Prostate gland (tissue), 2 donors: ENCODE measurements at places on chromosomes 5 and 9.

GRCh38 chr5:78624011-78624541 lies 24.5 kb downstream of the LHFPL2 start:
- no peaks in the 10 kb centered on the region for H3K36me3 ChIP-seq
- no peaks in the 10 kb centered on the region for H3K4me1 ChIP-seq
- no peak overlapping the region for H3K27ac ChIP-seq
- DNase-seq, result no peak
- H3K4me3 ChIP-seq, result no peak overlapping the region
- no peaks in the 10 kb centered on the region for H3K27me3 ChIP-seq

- no peak overlapping the region for H3K4me3 ChIP-seq
- H3K27ac ChIP-seq, result no peak overlapping the region
- no peaks in the 10 kb centered on the region for H3K36me3 ChIP-seq
- no peaks in the 10 kb centered on the region for H3K4me1 ChIP-seq
These were observed 1063.5 kb upstream of the DMAC1 start for GRCh38 chr9:8863069-8863468.

- no peaks in the 10 kb centered on the region for H3K36me3 ChIP-seq
- no peak overlapping the region for H3K4me3 ChIP-seq
- no peaks in the 10 kb centered on the region for H3K4me1 ChIP-seq
These were observed 269.4 kb downstream of the ZNF608 start for GRCh38 chr5:124477062-124477461.

DNA sequence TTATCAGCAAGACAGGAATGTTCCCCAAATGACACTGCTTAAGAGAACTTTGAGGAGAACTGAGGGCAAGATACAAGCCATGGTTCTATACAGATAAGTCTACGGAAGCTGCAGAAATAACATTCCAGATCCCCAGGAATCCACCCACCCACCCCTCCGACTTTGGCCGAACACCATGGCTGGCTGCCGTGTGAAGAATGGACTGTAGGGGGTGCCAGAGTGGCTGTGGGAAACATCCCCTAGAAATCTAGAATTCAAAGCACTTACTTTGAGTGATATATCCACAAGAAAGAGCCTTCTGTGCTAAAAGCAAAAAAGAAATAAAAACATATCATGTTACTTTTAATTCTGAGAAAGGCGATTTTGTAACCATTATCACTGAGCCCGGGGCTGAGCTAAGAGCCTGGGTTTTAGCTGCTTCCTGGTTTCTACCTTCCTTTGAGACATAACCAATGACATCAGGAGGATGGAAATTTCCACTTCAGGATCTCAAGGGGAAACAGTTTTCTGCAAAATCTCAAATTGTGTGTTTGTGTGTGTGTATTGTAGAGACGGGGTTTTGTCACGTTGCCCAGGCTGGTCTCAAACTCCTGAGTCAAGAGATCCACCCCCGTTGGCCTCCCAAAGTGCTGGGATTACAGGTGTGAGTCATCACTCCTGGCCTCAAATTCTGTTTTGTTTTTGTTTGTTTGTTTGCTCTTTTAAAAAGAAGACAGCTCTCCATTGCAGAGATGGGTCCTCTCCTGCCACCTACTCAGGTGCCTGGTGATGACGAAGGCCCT lies 36.4 kb downstream of the GGTA1 start:
- no peaks in the 10 kb centered on the region for H3K4me1 ChIP-seq
- no peaks in the 10 kb centered on the region for H3K36me3 ChIP-seq
- no peak overlapping the region for H3K4me3 ChIP-seq
- no peaks in the 10 kb centered on the region for H3K27me3 ChIP-seq
- no peak overlapping the region for H3K27ac ChIP-seq
